GM12864 (cell line): ENCODE measurements at places on chromosomes 4 and X.

- no peak for DNase-seq
Observed at GRCh38 chr4:173398220-173398619, 696 bp downstream of the SCRG1 start.

DNA sequence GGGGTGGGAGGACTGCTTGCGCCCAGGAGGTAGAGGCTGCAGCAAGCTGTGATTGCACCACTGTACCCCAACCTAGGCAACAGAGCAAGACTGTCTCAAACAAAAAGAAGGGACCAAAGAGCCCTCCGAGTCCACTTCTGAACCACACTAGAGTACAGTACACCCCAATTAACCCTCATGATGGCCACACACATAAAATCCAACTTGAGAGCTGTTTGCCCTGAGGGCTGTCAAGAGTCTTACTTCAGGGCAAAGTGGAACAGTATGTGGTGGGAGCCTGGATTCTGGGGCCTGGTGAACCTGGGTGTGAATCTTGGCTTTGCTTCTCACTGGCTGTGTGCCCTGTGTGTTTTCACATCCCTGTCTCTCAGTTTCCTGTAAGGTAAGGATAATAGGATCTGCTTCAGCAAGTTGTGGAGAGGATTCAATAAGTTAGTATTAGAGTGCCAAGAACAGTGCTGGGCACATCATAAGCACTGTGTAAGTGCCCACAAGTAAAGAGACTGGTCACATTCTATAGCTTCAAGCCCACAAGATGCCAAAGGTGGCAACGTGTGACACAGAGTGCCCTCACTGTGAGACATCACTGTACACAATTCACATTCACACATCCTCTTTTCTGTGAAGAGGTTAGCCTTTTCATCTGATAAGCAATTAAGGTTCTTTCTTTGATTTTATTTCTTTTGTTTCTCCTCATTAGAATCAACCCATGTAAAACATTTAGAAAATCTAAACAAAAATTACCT lies 52.1 kb downstream of the LEF1 start:
- DNase-seq: no peak

DNA sequence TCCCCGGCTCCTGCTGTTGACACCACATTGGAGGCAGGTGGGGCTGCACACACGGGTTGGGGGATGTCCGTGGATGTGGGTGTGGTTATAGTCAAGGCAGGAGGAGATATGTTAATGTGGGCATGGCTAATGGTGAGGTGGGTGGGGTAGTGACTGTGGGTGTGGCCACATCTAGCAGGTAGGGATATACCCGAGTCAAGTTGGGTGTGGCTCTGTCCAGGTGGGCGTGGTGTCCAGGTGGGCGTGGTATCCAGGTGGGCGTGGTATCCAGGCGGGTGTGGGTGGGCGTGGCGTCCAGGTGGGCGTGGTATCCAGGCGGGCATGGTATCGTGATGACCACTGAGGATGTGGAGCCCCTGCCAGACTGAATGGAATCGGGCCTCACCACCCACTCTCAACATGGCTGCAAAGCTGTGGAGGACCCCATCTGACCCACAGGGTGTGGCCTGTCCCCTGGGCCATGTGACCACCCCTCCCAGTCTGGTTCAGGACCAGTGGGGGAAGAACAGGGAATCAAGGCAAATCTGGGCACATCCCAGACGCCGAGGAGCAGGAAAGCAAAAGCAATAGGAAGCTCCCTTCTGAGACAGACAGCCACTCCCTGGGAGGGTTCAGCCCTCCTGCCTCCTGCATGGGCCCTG lies 21.0 kb downstream of the MAN2B2 start:
- no peak for DNase-seq

GRCh38 chr4:178917756-178918155 lies 1475.5 kb upstream of the AGA start:
- no peak for DNase-seq

GRCh38 chrX:71636438-71637252 lies 18.3 kb upstream of the CXCR3 start:
- no peak for DNase-seq

GRCh38 chrX:18031726-18032375 lies 170.8 kb upstream of the RAI2 start:
- no peak for DNase-seq

DNA sequence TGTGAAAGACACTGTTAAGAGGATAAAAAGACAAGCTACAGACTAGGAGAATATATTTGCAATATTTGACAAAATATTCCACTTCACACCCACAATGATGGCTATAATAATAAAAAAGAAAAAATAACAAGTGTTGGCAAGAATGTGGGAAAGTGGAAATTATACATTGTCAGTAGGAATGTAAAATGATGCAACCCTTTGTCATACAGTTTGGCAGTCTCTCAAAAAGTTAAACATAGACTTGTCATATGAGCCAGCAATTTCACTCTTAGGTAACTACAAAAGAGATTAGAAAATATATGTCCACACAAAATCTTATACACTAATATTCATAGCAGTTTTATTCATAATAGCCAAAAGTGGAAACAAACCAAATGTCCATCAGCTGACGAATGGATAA lies 5.2 kb upstream of the RADX start:
- DNase-seq: no peak

GRCh38 chrX:3791449-3791848 lies 78.0 kb upstream of the PRKX start:
- no peak for DNase-seq

DNA sequence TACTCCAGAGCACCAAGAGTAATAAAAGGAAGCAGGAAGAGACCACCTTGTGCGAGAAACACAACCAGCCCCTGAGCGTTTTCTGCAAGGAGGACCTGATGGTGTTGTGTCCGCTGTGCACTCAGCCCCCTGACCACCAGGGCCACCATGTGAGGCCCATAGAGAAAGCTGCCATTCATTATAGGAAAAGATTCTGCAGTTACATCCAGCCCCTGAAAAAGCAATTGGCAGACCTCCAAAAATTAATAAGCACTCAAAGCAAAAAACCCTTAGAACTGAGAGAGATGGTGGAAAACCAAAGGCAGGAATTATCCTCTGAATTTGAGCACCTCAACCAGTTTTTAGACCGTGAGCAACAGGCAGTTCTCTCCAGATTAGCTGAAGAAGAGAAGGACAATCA lies 5.7 kb downstream of the TRIM75 start:
- DNase-seq: no peak

GRCh38 chrX:39896951-39897740 lies 200.6 kb downstream of the BCOR start:
- DNase-seq: no peak

DNA sequence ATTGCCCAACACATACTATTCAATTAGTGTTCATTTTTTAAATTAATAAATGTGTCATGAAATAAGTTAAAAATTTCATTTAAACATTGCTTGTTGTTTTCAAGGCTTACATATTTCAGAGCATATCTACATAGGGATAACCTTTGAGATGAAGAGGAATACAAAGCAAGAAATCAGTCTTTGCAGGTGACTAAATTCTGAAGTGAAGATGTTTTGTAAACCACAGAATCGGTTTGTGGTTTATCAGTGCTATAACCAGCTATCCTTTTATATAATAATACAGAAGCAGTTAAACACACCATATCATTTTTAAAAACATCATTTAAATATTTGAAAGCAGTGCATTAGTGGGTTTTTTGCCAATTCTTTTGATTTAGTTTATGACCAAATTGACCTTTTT lies 26.9 kb downstream of the FAM241A start:
- DNase-seq: no peak

GRCh38 chr4:33334416-33334815 lies 2614.2 kb downstream of the PCDH7 start:
- no peak for DNase-seq

DNA sequence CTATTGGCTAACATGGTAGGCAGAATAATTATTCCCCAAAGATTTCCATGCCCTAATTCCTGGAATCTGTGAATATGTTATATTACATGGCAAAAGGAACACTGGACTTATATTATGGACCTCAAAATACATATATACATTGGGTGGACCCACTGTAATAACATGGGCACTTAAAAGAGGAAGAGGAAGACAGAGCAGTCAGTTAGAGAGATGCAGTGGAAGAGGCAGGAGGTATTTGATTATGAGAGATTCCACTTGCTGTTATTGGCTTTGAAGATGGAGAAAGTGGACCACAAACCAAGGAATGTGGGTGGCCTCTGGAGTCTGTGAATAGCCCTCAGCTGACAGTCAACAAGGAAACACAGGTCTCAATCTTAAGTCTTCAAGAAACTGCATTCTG lies 14.0 kb upstream of the ART3 start:
- DNase-seq: no peak

DNA sequence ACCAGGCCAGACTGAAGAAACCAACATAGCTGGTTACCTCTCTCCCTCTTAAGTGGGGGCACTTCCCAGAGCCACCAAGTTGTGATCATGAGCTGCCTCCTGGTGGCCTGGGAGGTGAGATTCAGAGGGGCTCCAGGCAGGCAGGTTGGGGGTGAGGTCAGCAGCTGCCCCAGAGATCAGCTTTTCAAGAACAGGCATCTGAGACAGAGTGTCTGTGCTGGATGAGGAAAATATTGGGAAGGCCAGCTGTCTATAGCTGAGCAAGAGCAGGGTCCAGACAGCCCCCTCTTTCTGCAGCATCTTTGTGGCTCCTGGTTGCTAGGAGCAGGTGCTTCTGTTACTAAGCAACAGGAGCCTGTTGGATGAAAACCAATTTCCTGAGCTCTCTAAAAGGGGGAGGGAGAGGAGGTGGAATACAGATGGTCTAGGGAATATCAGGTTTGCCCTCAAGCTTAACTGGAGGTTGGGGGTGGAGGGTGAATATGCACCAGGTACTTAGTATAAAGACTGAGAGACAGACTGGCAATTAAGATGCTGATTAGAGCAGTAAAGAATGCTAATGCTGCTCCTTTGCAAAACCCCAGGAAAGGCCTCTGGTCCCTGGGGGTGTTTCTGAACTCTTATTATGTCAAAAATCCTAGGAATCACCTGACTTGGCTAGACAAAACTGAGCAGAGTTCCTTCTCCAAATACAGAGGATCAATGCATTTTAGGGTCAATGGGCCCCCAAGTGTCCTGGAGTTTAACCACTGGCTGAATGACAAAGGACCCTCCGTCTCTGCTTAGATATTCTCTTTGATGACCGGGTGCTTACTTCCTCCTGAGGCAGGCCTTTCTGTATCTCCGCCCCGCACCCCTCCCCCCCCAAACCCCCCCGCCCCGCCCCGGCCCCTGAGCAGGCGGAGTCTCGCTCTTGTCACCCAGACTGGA lies 21.4 kb downstream of the ZCCHC13 start:
- no peak for DNase-seq

GRCh38 chr4:22672519-22672918 lies 20.2 kb upstream of the GBA3 start:
- no peak for DNase-seq

- no peak for DNase-seq
Observed at GRCh38 chr4:16659694-16660093, 238.8 kb downstream of the LDB2 start.

DNA sequence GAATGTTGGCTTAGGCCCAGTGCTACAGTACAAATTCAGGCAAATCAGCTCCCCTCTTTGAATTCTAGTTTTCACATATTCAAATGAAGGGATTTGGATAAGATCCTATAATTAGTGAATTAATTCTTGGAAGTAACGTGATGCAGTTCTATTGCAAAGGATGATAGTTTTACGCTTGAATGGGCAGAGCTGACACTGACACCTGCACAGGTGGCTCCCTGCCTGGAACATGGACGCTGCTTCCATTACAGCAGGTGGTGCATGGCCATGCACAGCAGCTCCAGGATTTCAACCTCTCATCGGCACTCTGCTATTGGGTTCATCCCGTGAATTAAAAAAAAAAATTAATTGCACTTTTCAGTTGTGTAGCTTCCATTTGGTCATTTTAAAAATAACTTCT lies 28.4 kb upstream of the RPS6KA6 start:
- DNase-seq: no peak

DNA sequence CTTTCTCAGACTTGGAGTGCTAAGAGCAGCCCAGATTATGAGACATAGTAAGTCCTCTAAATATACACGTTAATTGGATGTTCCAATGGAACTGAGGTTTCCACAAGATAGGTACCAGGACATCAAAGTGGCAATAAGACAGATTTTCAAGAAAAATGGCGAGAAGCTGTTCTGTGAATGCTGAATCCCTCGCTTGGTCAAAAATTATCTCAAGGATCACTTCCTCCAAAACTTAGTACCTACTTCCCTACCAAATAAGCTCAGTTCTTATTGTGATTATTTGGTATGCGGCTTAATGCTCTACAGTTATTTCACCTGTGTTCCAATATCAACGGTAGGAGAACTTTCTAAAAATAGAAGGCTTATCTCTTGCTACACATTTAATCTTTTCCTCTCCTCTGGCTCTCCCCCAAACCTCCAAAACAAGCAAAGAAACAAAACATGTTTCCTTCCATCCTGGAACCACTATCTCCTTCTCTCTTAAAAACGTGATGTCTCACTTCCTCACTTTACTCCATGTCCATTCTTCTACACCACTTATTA lies 14.7 kb downstream of the PDGFC start:
- no peak for DNase-seq

DNA sequence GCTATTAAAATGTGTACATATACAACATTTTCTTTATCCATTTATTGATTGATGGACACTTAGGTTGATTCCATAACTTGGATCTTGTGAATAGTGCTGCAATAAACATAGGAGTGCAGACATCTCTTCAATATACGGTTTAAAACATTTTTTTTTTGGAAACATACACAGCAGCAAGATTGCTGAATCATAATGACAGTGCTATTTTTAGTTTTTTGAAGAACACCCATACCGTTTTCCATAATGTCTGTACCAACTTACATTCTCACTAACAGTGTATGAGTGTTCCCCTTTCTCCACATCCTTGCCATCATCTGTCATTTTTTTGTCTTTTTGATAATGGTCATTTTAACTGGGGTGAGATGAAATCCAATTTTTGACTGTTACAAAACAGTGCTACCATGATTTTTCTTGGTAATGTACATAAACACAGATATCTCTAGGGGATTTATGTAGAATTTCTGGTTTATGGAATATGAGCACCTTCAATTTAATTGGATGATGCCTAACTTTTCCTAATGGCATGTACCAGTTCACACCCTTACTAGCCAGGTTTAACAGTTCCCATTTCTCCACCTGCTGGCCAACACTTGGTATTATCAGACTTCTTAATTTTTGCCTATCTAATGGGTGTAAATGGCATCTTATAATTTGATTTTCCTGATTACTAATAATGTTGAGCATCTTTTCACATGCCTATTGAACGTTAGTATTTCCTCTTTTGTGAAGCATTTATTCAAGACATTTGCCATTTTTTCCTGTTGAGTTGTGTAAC lies 21.0 kb upstream of the TMSB15B start:
- DNase-seq: no peak

DNA sequence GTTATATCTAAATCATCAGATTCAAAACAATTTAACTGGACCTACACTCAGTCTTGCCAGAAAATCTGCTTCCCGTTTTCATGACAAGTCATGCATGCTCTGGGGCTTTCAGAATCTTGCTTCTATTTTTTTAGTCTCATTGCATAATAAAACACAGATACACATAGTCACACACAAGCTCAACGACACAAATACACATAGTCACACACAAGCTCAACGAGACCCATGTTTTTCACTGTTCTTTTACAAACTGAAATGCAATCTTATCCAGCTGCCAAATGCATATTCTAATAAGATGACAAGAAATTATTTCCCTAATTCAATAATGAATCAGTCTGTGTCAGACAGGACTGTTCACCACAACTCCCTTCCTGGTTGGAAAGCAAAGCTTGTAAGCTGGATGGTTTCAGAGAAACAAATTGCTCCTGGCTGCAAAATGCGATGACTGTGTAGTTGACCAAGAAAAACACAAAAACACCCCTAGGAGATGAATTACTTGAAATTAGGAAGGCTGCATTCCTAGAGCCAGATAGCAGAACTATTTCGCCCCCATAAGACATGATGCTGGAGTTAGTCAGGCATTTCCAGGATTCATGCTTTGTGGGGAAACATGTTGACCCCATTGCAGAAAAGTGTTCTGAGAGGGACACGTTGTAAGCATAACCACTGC lies 208.7 kb downstream of the CHIC2 start:
- DNase-seq: no peak
